ENCODE measurements at places on chromosomes 13 and 19.

GRCh38 chr13:87878706-87879105, 207.5 kb downstream of the SLITRK5 start:
- no peak for DNase-seq

DNA sequence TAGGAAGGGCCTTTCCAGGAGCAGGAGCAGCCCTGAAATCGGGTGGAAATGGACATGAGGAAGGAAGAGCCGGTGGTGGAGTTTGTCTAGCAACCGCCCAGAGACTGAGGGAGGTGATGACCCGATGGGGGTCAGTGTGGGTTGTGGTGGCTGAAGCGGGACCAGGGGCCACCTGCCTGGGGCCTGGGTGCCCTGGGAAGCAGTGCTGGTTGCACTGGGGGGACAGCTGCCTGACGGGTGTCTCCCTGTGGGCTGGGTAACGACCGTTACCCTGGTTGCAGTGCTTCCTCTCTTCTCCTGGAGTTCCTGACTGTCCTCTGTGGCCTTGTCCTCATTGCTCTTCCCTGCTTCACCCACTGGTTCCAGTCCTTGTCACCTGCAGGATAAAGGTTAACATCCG, 13.0 kb downstream of the ZNF536 start:
- DNase-seq = no peak

DNA sequence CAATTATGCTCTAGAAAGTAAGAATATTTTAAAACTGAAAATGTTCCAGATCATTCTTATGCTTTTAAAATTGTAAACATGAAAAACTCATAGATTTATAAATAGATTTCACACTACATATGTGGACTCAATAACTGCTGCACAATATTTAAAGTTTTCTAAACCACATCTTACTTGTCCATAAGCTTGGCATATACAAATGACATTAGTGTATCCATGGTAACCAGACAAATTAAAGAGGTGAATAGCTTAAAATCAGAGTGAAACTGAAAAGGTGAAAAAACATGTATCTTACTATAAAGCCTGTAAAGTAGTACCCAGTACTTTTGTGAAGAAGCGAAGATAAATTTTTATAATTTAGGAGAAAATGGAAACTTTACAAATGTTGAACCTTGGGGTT, 151.2 kb upstream of the MYO16 start:
- no peak for DNase-seq

GRCh38 chr19:58183817-58184215, 955 bp downstream of the ZNF274 start:
- peak; percentile 13 for DNase-seq

- no peak for DNase-seq
Observed at GRCh38 chr19:44552324-44552723, 22.8 kb upstream of the CEACAM20 start.

DNA sequence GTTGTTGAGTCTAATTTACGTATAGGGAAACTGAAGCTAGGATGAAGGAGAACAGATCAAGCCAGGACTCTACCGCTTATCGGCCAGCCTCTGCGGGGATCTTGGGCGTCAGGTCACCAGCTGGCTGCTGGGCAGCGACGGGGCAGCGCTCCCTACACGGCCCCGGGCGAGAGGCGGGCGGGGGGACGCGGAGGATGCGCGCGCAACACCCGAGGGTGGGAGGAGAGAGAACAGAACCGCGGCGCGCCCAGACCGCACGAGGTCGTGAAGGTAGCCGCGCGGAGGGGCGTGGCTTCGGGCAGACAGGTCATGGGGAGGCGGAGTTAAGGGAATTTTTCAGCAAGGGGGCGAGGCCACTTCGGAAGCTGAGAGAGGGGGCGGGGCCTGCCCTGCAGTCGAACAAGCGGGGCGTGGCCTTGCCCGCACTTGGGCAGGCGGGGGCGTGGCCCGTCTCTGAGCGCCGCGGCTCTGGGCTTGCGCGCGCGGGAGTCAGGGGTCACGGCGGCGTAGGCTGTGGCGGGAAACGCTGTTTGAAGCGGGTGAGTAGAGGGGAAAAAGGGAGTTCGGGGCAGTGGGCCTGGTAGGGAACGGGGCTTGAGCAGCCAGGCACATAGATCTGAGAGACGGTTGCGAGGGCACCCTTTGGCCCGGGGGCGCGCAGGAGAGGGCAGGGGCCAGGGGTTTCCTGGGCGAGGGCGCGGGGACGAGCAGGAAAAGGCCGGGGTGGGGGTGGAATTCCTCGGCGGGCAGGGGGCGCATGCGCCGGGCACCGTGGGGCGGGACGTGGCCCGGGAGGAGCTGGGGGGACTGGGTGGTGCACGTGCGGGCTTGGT, at the start of gene POLD1:
POLD1 (plus strand) TSS at position 496 of the 833 bp plus-strand sequence. CDS start 14,505 bp downstream, outside the sequence.
- peak; percentile 86 for DNase-seq

DNA sequence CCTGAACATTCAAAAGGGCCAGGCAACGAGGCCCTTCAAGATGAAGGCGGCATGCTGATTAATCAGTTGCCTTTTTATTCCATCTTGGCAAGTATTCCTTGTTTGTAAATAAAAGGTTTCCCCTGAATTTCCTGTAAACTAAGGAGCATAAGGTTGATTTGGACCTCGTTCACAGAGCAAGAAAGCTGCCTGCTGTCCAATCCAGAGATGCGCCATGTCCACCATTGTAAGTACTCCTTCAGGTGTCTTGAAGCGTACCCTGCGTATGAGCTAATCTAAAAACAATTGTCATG, 884.7 kb downstream of the PCDH9 start:
- no peak for DNase-seq

- DNase-seq = no peak
Observed at GRCh38 chr19:10379880-10380312, 476 bp downstream of the TYK2 start.

DNA sequence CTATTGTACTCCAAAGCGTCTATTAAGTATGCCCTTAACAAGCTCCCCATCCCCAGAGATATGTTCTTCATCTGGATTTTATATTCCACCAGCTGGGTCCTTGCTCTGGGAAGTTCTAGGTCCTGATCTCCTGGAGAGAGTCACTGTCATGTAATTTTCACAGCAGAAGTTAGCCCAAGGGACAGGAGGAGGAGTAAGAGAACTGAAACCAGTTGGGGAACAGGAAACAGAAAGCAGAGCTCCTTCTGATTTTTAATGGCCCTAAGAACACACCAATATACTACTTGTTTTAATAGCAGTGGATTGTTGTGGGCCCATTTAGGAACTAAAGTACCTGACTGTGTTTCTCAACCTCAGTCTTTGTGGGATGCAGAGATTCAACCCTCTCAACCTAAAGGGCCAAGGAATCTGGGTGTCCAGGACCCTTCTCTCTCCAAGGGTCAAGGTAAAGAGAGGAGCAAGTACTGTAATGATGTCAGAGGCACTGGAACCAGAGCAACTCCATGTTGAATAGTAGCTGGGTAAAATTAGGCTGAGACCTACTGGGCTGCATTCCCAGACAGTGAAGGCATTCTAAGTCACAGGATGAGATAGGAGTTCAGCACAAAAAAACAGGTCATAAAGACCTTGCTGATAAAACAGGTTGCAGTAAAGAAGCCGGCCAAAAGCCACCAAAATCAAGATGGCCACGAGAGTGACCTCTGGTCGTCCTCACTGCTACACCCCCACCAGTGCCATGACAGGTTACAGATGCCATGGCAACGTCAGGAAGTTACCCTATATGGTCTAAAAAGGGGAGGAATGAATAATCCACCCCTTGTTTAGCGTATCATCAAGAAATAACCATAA, 8.1 kb upstream of the FPR3 start:
- DNase-seq = no peak

GRCh38 chr13:105196052-105196451, 1339.4 kb downstream of the EFNB2 start:
- no peak for DNase-seq

- no peak for DNase-seq
Observed at GRCh38 chr13:64057372-64058020, 2641.8 kb upstream of the PCDH20 start.

DNA sequence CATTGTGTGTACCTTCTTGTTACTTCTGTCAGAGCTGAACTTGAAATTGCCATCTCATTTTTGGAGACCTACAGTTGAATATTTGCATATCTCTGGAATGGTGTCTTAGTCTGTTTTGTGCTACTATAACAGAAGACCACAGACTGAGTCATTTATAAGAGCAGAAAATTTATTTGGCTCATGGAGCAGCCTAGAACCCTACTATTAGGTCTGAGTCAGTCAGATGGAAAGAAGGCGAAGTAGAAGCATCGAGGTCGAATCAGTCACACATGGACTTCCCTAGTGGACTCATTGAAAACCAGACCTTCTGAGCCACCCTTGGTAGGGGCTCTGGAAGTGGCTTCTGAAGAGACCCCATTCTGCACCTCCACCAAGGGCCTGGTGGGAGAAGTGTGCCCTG, 33.9 kb upstream of the TPT1 start:
- DNase-seq = no peak

- no peak for DNase-seq
Observed at GRCh38 chr13:36986462-36987240, 12.5 kb downstream of the ALG5 start.

DNA sequence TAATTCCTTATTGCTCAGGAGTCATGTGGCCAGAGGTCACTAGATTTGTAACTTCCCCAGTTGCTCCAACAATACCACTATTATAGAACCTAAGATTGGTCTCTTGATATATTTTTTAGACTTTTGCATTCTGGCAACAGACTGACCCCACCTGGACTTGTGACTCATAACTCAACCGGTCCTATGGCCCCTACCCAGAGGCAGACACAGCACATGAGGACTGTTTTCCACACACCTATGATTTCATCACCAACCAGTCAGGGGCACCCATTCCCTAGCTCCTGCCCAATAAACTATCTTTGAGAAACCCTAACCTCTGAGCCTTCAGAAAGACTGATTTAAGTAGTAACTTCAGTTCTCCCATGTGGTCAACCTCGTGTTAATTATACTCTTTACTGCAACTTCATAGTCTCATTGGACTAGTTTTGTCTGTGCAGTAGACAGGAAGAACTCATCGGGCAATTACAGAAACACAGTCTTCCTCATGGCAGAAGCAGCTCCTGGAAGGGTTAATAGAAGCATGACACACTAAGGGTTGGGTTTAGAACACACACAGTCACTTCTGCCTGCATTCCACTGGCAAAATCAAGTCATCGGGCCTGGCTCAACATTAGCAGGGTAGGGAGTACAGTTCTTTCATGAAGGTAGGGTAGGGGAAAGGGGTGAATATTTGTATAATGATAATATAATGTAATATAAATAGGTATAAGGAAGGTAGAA, 251.8 kb downstream of the UQCRFS1 start:
- DNase-seq = no peak

- DNase-seq = no peak
Observed at GRCh38 chr13:110115591-110115990, 191.4 kb downstream of the COL4A1 start.

GRCh38 chr13:85140192-85140591, 659.0 kb downstream of the SLITRK6 start:
- no peak for DNase-seq

GRCh38 chr13:111893071-111893606, 173.8 kb upstream of the SOX1 start:
- DNase-seq = no peak

DNA sequence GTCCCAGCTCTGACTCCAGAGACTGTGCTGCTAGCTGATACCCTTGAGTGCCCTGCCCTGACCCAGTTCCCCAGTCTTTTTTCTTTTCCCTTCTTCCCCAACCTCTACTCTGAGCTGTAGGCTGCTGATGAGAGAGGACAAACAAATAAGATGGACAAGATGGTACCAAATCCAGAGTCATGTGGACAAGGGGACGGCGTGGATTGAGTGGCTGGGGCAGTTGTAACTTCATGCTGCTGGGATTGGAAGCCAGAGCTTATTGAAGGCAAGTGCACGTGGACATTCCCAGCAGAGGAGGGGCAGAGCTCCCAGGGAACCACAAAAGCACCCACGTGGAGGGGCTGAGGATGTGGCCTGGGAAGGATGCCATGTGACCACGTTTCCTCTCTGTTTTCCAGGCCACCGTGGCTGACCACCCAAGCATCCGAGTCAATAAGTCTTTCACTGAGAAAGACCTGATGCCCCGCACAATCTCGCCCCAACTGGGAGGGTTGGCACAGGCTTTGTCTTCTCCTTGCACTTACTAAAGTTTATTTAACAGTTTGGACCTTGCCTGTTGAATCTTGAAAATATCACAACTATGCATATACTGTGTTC, 323.3 kb upstream of the ZNF507 start:
- DNase-seq = no peak

- DNase-seq = no peak
Observed at GRCh38 chr19:45568732-45569131, 15.9 kb downstream of the OPA3 start.

GRCh38 chr13:91948736-91949135, 550.3 kb downstream of the GPC5 start:
- DNase-seq = no peak

DNA sequence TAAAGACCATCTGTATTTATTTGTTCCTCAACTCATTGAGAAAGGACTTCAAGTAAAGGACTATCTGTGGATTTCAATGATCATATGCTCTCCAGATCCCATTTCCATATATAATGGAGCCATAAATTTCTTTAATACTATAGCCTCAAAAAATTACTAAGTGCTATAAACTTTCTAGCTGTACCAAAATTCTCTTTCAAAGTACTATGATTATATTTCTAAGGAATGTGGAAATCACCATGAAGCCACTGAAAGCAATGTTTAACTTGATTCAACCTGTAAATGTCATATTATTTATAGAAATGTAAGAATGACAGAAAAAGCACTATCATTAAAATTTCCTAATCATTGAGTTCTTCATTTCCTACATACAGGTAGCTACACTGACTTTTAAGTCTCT, 20.7 kb downstream of the TBC1D4 start:
- DNase-seq = no peak

DNA sequence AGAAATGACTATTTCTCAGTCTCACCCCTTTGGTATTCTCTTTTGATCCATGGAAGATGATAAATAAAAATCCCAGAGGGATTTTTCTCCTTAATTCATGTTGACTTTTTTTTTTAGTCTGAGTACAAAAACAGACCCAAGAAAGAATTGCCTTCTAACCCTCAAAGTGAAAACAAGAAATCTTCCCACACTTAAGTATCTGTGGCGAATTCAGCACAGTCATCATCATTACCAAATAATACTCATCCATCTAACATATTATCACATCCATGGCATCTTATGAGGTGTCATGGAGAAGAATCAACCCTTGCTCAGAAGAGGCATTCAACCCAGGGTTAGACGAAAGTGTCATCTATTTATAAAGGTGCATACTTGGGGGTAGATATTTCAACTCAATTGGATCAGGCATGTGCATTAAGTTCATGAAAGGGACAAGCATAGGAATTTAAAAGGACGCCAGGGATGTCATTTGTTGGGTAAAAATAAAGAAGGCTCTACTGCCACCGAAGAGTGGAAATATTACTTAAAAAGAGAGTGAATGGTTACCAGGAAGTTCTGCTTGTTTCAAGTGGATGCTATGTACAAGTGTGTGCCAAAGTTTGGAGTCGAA, 101.9 kb downstream of the FLT1 start:
- DNase-seq = no peak

- no peak for DNase-seq
Observed at GRCh38 chr13:51715613-51716012, 88.3 kb downstream of the DHRS12 start.

DNA sequence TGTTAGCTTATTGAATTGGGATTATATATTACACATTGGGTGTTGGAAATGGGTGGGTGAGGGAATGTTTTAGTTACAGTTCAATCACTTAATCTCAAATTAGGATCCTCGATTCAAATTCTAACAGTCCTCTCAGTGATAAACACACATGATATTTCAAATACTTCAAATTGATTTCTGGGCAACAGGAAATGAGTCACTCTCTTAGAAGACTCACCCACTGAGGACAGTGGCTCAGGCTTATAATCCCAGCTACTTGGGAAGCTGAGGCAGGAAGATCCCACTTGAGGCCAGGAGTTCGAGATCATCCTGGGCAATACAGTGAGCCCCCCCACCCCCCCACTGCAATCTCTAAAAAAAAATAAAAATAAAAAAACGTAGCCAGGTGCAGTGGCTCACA, 435.3 kb downstream of the KLF12 start:
- no peak for DNase-seq
